ENCODE measurements at places on chromosomes 16 and 17.

DNA sequence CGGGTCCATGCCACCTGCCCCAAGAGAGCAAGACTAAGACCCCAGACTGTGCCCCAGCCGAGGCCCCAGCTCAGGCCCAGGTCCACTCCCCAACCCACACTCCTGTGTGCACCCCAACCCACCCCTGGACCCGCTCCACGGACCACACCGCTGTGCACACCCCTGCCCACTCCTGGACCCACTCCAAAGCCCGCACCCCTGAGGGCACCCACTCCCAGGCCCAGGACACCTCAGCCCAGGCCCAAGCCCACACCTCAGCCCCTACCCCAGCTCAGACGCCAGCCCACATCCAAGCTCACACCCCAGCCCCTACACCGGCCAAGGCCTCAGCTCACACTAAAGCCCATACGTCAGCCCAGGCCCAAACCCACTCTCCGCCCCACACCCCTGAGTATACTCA is 1.1 kb downstream of the SPEM3 start:
- no peak for DNase-seq

DNA sequence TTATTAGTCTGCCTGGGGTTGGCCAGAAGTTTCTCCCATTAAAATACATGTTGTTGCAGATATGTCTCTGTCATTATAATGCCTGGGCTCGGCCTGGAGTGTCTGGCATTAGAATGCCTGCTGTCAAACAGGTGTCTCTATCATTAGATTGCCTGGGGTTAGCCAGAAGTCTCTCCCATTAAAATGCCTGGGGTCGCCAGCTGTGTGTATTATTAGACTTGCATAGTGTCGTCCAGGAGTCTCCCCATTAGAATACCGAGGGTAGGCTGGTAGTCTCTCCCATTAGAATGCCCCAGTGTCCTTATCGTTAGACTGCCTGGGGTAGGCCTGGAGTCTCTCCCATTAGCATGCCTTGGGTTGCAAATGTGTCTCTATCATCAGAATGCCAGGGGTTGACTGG is 2270.8 kb downstream of the TP53TG3F start:
- DNase-seq = no peak

DNA sequence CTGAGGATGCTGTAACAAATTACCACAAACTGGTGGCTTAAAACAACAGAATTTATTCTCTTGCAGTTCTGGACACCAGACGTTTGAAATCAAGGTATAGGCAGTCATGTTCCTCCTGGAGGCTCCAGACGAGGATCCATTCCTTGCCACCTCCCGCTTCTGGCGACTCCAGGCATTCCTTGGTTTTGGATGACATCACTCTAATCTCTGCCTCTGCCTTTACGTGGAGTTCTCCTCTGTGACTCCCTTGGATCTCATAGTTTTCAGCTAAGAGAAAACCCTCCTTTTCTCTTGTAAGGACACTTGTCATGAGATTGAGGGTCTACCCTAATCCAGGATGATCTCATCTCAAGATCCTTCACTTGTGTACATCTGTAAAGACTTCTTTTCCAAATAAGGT is 31.4 kb upstream of the HS3ST3B1 start:
- no peak for DNase-seq

- no peak for DNase-seq
Observed at GRCh38 chr17:58245428-58246103, 7.2 kb downstream of the LPO start.

All from activated CD4-positive, alpha-beta T cell treated with anti-CD3 and anti-CD28 coated beads, Interleukin-2, amount 50 U/mL, for 48 hours (primary cell).